Iris pigment epithelial cell (primary cell): ENCODE measurements at places on chromosomes 16 and 17.

DNA sequence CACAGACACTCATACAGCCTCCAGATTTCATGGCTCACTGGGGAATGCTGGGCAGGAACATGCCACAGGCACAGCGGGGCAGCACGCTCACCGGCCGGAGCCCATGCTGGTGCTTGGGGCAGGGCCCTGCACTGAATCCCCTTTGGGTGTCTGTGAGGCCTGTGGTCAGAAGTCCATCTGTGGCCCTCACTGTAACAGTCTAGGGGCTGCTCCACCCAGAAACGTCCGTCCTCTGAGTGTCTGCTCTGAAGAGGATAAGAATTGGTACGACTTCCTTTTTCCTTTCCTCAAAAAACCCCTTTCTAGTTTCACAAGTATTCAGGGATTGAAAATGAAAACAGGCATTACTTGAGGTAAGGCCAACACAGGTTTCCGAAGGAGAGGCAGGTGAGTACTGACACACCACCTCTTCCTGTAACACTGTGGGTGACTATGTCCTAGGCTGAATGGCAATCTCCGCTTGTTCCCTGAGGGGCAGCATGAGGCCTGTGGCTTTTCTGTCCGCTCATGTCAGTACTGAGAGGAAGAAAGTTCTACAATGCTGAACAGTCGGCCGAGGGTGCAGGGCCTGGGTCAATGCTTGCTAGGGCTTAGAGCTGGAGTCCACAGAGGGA lies 42.5 kb downstream of the TMEM11 start:
- DNase-seq = no peak

- no peak for DNase-seq
Observed at GRCh38 chr17:82826211-82826610, 13.6 kb downstream of the ZNF750 start.

GRCh38 chr16:81752225-81752875 lies 26.7 kb upstream of the PLCG2 start:
- peak; percentile 14 for DNase-seq

DNA sequence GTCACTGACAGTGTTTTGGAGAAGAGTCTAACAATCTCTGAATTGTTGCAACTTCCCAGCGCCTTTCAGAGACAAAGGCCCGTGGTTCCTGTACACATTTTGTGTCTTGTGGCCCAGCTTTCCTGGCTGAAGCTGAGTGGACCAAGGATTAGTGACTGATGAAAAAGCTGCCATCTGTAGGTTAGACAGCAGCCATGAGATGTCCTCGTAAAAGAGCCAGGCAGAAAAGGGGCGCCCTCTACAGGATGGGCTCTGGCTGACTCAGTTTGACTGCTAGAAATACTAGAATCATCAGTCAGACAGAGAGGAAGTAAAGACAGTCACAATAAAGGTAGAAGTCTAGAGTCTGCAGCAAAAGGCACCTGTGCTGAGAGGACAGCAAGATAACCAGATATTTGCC lies 26.5 kb upstream of the NF1 start:
- DNase-seq = peak; percentile 51

- DNase-seq = no peak
Observed at GRCh38 chr17:73909186-73909585, 264.9 kb upstream of the SDK2 start.

GRCh38 chr17:13865650-13866049 lies 203.7 kb upstream of the COX10 start:
- no peak for DNase-seq
